ENCODE measurements at places on chromosomes 5 and 9.

GRCh38 chr5:168408561-168409305 is 77.5 kb upstream of the RARS1 start:
- no peak for DNase-seq

DNA sequence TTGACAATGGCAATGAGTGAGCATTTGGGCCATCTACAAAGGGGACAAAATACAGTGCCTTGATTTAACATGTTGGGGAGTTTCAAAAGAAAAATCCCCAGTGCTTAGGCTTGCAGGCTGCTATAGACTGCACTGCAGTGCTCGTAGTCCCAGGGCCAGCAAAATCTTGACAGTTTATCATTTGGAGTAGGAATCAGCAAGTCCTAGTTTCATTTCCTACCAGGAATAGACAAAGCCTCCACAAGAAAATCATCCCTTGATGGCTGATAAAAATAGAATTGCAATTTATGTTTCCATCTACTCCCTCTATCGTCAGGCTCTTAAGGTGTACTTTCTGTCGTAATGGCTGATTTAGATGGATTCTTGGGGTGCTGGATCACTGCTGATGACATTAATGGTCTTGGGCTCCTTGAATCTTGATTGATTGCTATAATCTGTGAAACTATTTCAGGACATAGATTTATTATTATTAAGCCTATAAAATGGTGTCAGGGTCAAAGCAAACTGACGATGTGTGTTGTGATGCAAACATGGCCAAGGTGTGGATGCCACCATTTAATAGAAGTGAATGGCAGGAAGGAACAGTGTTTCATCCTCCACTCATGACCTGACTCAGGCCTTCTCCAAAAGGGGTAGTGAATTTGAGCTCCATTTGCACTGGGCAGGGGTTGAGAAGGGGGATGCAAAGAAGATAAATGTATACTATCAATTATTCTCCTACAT is 171.7 kb downstream of the PIK3R1 start:
- no peak for DNase-seq

DNA sequence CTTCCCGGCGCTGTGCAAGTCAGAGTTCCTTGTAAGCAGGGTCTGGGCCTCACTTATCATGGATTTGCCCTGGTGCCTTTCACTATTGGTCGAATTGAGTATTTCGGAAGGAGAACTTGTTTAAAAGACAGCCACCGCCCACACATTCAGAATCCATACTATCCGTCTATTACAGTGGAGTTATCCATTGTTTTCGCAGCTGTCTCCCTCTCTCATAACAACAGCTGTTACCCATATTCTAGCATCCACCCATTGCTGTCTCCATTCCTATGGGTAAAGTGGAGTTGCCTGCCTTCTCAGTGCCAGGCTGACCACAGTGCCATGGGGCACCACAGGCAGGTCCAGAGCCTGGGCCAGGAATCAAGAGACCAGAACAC is 20.2 kb downstream of the FAXDC2 start:
- no peak for DNase-seq

GRCh38 chr9:19408693-19409400 is at the start of gene ACER2:
TSS of gene ACER2 (plus strand) at chr9:19409009. CDS start at chr9:19409085, 76 bp downstream.
- peak; percentile 91 for DNase-seq

DNA sequence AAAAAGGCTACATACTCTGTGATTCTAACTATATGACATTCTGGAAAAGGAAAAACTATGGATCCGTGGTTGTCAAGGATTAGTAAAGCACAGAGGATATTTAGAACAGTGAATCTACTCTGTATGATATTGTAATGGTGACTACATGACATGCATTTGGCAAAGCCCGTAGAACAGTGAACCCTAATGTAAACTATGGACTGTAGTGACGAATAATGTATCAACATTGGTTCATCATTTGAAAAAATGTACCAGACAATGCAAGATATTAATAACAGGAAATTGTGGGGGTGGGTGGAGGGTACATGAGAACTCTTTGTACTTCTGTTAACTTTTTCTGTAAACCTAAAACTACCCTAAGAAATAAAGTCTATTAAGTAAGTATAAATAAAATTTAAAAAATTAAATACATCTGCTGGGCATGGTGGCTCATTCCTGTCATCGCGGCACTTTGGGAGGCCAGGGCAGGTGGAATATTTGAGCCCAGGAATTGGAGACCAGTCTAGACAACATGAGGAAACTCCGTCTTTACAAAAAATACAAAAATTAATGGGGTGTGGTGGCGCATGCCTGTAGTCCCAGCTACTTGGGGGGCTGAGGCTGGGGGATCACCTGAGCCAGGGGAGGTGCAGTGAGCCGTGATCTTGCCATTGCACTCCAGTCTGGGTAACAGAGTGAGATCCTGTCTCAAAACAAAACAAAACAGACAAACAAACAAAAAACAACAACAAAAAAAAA is 101.7 kb upstream of the TBC1D2 start:
- no peak for DNase-seq

GRCh38 chr5:147465747-147466146 is 44.1 kb downstream of the DPYSL3 start:
- DNase-seq, result no peak

- DNase-seq, result no peak
These were observed 94.0 kb downstream of the SPATA31D1 start for GRCh38 chr9:82082563-82082962.

All from stimulated activated CD8-positive, alpha-beta memory T cell treated with anti-CD3 and anti-CD28 coated beads, Interleukin-12 subunit alpha, Interleukin-12 subunit beta, amount 100 ng/mL, for 4 hours (primary cell).